Naive thymus-derived CD8-positive, alpha-beta T cell (primary cell): ENCODE measurements at places on chromosomes 1 and 21. TPM values are rescaled to one million over a fixed set of nuclear protein-coding genes. Genes with fewer than 3 reads are reported as not detected.
A peak's percentile ranks its signal among the peaks of the same experiment; 100 is the strongest.

RNASEL gene
- 20.2 TPM for total RNA-seq

ACTL8 gene
- not detected for total RNA-seq

SH3GLB1 gene
- total RNA-seq = 46.1 TPM

ATAD3C gene
- total RNA-seq = 0.70 TPM

TLCD4 gene
- 0.11 TPM for total RNA-seq

HCRTR1 gene
- total RNA-seq = not detected

RSPH1 gene
- total RNA-seq = not detected

DENND2D gene
- total RNA-seq = 289 TPM

DCST2 gene
- total RNA-seq = 0.83 TPM

ARL8A gene
- total RNA-seq = 50.0 TPM

KRTAP19-1 gene
- not detected for total RNA-seq

GRCh38 chr1:24973315-24973714 lies 43.2 kb upstream of the RUNX3 start:
- peaks cover 27% of the 10 kb centered on the region for H3K36me3 ChIP-seq
- peak overlapping the region; percentile 90 for H3K27ac ChIP-seq
- H3K27me3 ChIP-seq = no peaks in the 10 kb centered on the region
- no peak for DNase-seq

GRCh38 chr1:33824971-33825370 lies 38.9 kb upstream of the HMGB4 start:
- DNase-seq = no peak
- no peak overlapping the region for H3K27ac ChIP-seq
- H3K27me3 ChIP-seq = peaks cover 42% of the 10 kb centered on the region
- no peak overlapping the region for H3K4me3 ChIP-seq
- no peaks in the 10 kb centered on the region for H3K4me1 ChIP-seq

- no peak for DNase-seq
- H3K36me3 ChIP-seq = no peaks in the 10 kb centered on the region
- no peak overlapping the region for H3K27ac ChIP-seq
- no peaks in the 10 kb centered on the region for H3K4me1 ChIP-seq
- H3K27me3 ChIP-seq = no peaks in the 10 kb centered on the region
These were observed 100.0 kb upstream of the EDEM3 start for GRCh38 chr1:184854496-184855140.

- H3K4me1 ChIP-seq = peaks cover 10% of the 10 kb centered on the region
- no peak overlapping the region for H3K4me3 ChIP-seq
- H3K36me3 ChIP-seq = no peaks in the 10 kb centered on the region
- H3K27ac ChIP-seq = no peak overlapping the region
These were observed 33.8 kb downstream of the HS2ST1 start for GRCh38 chr1:86948212-86948611.

DNA sequence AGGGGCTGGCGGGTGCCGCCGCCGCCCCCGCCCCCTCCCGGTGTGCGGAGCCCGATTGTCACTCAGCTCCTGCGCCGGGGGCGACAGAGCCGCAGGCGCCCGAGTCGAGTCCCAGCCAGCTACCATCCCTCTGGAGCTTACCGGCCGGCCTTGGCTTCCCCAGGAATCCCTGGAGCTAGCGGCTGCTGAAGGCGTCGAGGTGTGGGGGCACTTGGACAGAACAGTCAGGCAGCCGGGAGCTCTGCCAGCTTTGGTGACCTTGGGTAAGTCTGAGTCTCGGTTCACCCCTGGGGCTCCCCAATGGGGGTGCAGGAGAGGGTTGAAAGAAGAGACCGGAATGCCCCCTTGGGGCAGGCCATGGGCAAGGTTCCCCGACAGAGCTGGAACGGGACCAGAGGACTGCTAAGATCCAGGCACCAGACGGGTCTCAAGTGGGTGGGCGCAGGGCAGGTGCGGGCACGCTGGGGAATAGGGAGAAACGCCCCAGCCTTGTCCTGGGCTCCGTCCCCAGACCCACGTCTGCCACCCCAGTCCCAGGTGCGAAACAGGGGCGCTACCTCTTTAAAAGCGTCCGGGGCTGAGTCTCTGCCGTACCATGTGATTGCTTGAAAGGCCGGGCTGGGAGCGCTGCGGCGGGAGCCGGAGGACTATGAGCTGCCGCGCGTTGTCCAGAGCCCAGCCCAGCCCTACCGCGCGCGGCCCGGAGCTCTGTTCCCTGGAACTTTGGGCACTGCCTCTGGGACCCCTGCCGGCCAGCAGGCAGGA lies at the start of gene ADORA1:
Gene ADORA1, plus strand, starts transcription at position 61 of the 765 bp plus-strand sequence. CDS start 1,116 bp downstream, outside the sequence.
- no peak within 1 kb of the TSS for H3K27ac ChIP-seq
- H3K4me1 ChIP-seq = peaks cover 11% of the 10 kb centered on the region
- H3K27me3 ChIP-seq = peaks cover 64% of the 10 kb centered on the region
- DNase-seq = no peak
- no peaks in the 10 kb centered on the region for H3K36me3 ChIP-seq

DNA sequence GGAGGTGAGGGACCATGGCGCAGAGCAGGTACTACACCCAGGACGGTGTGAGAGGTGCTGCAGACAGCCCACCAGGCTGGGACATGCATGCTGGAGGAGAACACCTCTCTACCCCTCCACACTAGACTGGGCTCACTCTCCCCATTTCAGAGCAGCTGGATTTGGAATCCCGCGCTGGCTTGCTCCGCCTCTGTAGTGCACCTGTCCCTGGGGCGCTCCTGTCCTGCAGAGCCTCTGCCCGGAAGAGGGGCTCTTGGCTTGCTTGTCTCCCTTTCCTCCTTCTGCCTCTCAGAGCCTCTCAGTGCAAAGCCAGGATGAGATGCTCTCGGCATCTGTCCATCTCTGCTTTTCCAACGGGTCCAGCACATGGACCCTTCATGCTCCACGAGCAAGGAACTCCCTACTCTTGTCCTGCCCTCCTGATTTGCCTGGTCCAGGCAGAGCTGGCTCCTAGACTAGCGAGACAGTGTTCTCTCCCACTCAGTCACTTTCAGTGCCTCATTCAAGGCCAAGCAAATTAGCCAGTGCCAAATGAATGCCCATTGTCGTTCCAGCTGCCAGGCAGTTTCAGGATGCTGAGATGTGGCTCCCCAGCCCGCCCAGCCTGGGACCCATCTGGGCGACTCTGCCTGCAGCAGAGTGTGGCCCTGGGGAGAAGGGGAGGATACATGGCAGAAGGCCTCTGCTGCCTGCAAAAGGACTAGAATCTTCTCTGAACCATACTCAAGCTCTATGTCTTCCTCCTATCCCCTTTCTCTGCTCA lies 33.7 kb downstream of the CDCA8 start:
- no peaks in the 10 kb centered on the region for H3K4me1 ChIP-seq
- H3K27me3 ChIP-seq = peaks cover 28% of the 10 kb centered on the region
- H3K36me3 ChIP-seq = no peaks in the 10 kb centered on the region
- no peak for DNase-seq

- peaks cover 25% of the 10 kb centered on the region for H3K4me1 ChIP-seq
- H3K27ac ChIP-seq = peak within 1 kb of the TSS; percentile 91
- peaks cover 1% of the 10 kb centered on the region for H3K36me3 ChIP-seq
- H3K27me3 ChIP-seq = no peaks in the 10 kb centered on the region
- peak within 1 kb of the TSS; percentile 84 for H3K4me3 ChIP-seq
These were observed at the start of gene UBE2J2 for GRCh38 chr1:1273512-1274298. UBE2J2 (minus strand) TSS chr1:1273854; CDS start chr1:1267992, 5,862 bp downstream.

- H3K36me3 ChIP-seq = peaks cover 56% of the 10 kb centered on the region
- no peak overlapping the region for H3K27ac ChIP-seq
- H3K4me3 ChIP-seq = no peak overlapping the region
- no peaks in the 10 kb centered on the region for H3K4me1 ChIP-seq
These were observed 22.4 kb downstream of the SLC35A3 start for GRCh38 chr1:99992044-99992722.

GRCh38 chr21:25572861-25573310 lies 34.4 kb downstream of the MRPL39 start:
- peaks cover 7% of the 10 kb centered on the region for H3K36me3 ChIP-seq
- peaks cover 19% of the 10 kb centered on the region for H3K4me1 ChIP-seq
- H3K27ac ChIP-seq = peak overlapping the region; percentile 93
- no peaks in the 10 kb centered on the region for H3K27me3 ChIP-seq

DNA sequence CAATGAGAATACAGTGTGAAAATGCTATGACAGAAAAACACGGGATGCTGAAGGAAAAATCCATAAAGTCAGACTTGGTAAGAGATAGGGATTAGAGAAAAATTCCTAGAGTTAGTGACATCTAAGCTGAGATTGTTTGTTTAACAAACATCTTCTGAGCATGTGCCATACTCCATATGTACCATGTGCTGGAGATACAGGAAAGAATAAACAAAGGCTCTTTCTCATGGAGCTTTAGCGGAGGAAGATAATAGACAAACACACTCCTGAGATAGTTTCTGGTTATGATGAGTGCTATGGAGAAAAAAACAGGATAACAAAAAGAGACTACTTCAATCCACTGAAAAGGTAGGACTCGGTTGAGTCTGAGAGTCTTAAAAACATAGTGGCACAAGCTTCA lies 22.0 kb upstream of the AIM2 start:
- DNase-seq = no peak
- no peak overlapping the region for H3K27ac ChIP-seq
- H3K27me3 ChIP-seq = peaks cover 14% of the 10 kb centered on the region
- no peaks in the 10 kb centered on the region for H3K36me3 ChIP-seq
- no peaks in the 10 kb centered on the region for H3K4me1 ChIP-seq
- no peak overlapping the region for H3K4me3 ChIP-seq

DNA sequence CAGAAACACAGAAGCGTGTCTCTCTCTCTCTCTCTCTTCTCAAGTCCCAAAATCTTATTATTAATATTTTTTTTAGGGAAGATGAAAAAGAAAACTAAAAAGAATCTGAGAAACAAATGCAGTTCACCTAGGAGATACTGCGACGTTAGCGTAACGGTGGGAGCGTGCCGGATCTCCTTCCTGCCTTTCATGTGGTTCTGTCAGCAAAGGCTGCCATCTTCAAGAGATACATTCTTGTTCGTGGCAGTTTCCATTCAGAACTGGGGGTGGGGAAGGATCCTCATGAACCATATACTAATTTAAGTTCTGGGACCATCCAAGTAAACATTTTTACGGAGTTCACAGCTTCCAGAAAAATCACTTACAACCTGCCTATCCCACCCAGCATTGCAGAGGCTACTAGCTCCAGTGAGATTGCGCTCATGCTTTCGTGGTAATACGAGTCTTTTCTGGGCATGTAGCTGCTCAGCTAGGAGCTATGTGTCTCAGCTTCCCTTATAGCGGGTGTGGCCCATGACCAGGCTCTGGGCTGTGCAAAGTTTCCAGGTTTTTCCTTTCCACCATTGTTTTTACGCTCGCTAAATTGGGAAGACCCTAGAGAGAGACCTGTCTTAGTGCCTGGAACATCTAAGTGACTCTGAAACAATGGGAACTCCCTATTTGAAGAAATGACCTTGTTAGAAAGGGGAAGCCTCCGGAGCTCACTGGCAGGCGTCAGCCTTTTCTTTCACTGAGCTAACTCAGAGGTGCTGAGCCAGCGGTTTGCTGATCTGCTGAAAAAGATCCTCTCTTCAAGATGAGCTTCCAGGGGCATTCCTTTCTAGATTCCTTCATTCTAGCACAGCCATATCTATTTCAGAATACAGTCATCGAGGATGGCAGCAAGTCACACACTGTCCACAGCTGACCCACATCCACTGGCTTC lies 17.3 kb downstream of the SLAMF1 start:
- no peaks in the 10 kb centered on the region for H3K27me3 ChIP-seq
- H3K4me1 ChIP-seq = peaks cover 94% of the 10 kb centered on the region
- peak; percentile 56 for DNase-seq
- no peaks in the 10 kb centered on the region for H3K36me3 ChIP-seq
- peak overlapping the region; percentile 85 for H3K4me3 ChIP-seq
- peak overlapping the region; percentile 98 for H3K27ac ChIP-seq

DNA sequence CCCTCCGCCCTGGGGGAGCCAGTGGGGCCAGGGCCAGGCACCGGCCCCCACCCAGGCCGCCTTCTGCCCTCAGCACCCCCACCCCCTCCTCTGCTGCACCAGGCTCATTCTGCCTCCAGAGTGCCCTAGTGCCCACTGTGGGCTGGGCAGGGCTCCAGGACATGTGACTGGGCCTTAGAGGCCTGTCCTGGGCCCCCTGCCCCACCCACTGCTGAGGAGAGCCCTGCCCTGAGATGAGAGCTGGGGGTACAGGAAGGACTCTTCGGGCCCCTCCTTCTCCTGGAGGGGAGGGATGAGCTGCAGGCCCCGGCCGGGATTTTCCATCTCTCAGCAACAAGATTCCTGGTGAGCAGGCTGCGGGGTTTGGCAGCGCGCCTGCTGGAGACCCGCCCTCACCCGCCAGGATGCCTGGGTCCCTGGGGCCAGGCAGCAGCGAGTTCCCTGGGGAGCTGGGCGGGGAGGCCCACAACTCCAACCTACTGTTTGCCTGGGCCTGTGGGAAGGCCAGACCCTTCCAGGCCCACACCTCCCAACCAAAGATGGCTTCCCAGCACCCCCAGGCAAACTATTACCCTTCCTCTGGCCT lies 14.0 kb downstream of the AHDC1 start:
- peaks cover 4% of the 10 kb centered on the region for H3K4me1 ChIP-seq
- no peak overlapping the region for H3K27ac ChIP-seq
- no peak overlapping the region for H3K4me3 ChIP-seq
- no peaks in the 10 kb centered on the region for H3K36me3 ChIP-seq
- no peak for DNase-seq

- H3K36me3 ChIP-seq = no peaks in the 10 kb centered on the region
- no peak overlapping the region for H3K4me3 ChIP-seq
- peaks cover 18% of the 10 kb centered on the region for H3K4me1 ChIP-seq
- peaks cover 43% of the 10 kb centered on the region for H3K27me3 ChIP-seq
- no peak overlapping the region for H3K27ac ChIP-seq
These were observed 158.7 kb upstream of the NBPF11 start for GRCh38 chr1:148310807-148311206.

- H3K4me3 ChIP-seq = no peak overlapping the region
- peaks cover 2% of the 10 kb centered on the region for H3K4me1 ChIP-seq
- DNase-seq = no peak
- no peak overlapping the region for H3K27ac ChIP-seq
- no peaks in the 10 kb centered on the region for H3K36me3 ChIP-seq
These were observed 27.7 kb downstream of the CXADR start for GRCh38 chr21:17540530-17540929.

- H3K27me3 ChIP-seq = peaks cover 23% of the 10 kb centered on the region
- no peak overlapping the region for H3K27ac ChIP-seq
- peak; percentile 2 for DNase-seq
- H3K36me3 ChIP-seq = peaks cover 1% of the 10 kb centered on the region
- H3K4me1 ChIP-seq = no peaks in the 10 kb centered on the region
- peak overlapping the region; percentile 57 for H3K4me3 ChIP-seq
These were observed 18.2 kb downstream of the OR2C3 start for GRCh38 chr1:247517795-247518612.

DNA sequence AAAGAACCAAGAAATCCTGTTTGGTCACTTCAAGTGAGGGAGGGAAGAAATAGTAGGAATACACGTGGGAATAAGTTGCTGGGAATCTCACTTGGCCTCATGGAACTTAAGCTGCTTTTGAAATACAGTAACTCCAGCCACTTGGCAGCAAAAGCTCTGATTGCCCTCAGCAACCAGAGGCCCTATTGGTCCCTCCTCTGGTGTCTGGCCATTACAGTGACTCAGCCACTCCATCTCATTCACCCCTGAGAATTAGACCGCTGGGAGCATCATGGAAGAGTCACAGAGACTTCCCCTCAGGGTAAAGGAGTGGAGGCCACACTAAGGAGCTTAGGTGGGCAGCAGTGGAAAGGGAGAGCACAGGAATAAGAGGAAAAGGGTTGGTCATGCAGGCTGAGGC lies 99.6 kb downstream of the ELAVL4 start:
- no peak overlapping the region for H3K4me3 ChIP-seq
- H3K4me1 ChIP-seq = no peaks in the 10 kb centered on the region
- no peaks in the 10 kb centered on the region for H3K36me3 ChIP-seq
- H3K27me3 ChIP-seq = peaks cover 14% of the 10 kb centered on the region
- DNase-seq = no peak
- no peak overlapping the region for H3K27ac ChIP-seq

- H3K36me3 ChIP-seq = no peaks in the 10 kb centered on the region
- no peaks in the 10 kb centered on the region for H3K4me1 ChIP-seq
- no peak overlapping the region for H3K27ac ChIP-seq
- no peak overlapping the region for H3K4me3 ChIP-seq
- DNase-seq = no peak
- peaks cover 43% of the 10 kb centered on the region for H3K27me3 ChIP-seq
These were observed 28.5 kb downstream of the KNCN start for GRCh38 chr1:46522969-46523320.

- peaks cover 6% of the 10 kb centered on the region for H3K36me3 ChIP-seq
- H3K4me1 ChIP-seq = no peaks in the 10 kb centered on the region
- no peak overlapping the region for H3K27ac ChIP-seq
- no peak overlapping the region for H3K4me3 ChIP-seq
These were observed 25.6 kb upstream of the POGK start for GRCh38 chr1:166813508-166814223.
